ELR (cell line): ENCODE measurements at places on chromosomes 4 and X.

DNA sequence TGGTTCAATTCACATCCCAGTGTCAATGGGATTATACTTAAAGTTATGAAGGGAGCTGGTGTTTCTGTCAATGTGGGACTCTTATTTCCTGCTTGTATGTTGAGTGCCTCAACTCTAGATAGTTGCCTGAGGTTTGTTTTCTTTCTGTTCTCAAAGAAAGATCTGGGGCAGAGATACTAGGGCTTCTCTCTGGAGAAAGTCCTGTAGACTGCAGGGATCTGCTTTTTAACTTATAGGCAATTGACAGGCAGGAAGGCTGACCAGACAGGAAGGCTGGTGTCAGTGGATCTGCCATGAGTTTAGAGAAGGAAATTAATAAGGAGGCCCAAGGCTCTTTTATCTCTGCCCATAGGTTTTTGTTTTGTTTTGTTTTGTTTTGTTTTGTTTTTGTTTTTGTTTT, 64.0 kb upstream of the PRKX start:
- DNase-seq, result no peak

DNA sequence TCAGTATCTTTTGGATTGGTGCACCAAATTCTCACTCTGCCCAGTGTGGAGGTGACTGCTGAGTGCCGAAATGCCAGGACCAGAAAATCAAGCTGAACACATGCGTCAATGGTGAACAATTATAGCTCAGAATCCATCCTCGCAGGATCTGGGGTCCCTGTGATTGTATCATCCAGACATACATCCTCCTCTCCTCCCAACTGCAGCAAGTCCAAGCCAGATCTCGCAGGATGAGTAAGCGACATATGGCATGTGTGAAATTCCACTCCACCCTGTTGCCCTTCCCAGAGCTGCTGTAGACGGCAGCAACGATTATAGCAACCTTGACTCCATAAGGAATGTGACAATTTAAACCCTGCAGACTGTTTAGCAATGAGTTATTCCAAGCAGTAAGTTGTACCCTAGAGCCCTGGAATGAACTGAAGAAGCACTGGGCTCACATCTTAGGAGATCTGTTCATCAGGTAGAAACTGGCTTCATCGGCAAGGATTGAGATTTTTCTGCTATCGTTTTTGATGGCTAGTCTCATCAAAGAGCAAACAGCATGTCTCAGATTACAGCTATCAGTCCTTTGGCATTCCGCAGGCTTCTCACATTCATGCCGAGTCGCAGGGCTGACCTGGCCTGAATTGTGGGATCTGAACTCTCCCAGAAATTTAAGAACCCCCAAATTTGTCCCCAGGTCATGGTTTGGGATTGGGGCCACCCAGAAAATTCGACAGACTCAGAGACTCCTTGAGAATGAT, 35.5 kb upstream of the SORBS2 start:
- peak; percentile 81 for DNase-seq

GRCh38 chr4:134753390-134753789, 551.8 kb upstream of the PABPC4L start:
- DNase-seq, result no peak

GRCh38 chr4:147334478-147334877, 146.4 kb upstream of the EDNRA start:
- peak; percentile 62 for DNase-seq

- peak; percentile 61 for DNase-seq
These were observed at the start of gene NKX6-1 for GRCh38 chr4:84498935-84499623. Gene NKX6-1 (minus strand): TSS chr4:84499292. CDS start chr4:84498228, 1,064 bp downstream.

GRCh38 chr4:169659716-169660670, 39.6 kb downstream of the CLCN3 start:
- DNase-seq, result peak; percentile 99

GRCh38 chrX:8027827-8028226, 100.6 kb upstream of the PNPLA4 start:
- no peak for DNase-seq
